ENCODE measurements at places on chromosomes 5 and 9. TPM values are rescaled to one million over a fixed set of nuclear protein-coding genes. Genes with fewer than 3 reads are reported as not detected.

Gene CNTFR
- not detected for total RNA-seq

Gene FBLL1
- not detected for total RNA-seq

Gene CRHBP
- 0.62 TPM for total RNA-seq

Gene UNC13B
- total RNA-seq: 0.25 TPM

Gene GFI1B
- total RNA-seq: 0.85 TPM

Gene PCDHGB5
- 2.5 TPM for total RNA-seq

Gene PLPP7
- 2.9 TPM for total RNA-seq

Gene ESM1
- not detected for total RNA-seq

Gene REEP2
- 0.44 TPM for total RNA-seq

Gene TXNDC8
- total RNA-seq: not detected

Gene FAM221B
- not detected for total RNA-seq

Gene NR4A3
- 20.1 TPM for total RNA-seq

Gene STKLD1
- 2.7 TPM for total RNA-seq

Gene ACTBL2
- total RNA-seq: not detected

Gene FAM200C
- total RNA-seq: 1.3 TPM

Gene AGGF1
- total RNA-seq: 25.6 TPM

Gene PDCD1LG2
- total RNA-seq: 0.67 TPM

Gene C5orf34
- 5.1 TPM for total RNA-seq

Gene EGFL7
- total RNA-seq: 0.34 TPM

Gene PRSS3
- not detected for total RNA-seq

Gene CDH10
- not detected for total RNA-seq

Gene ORM2
- total RNA-seq: not detected

Gene PRRX2
- total RNA-seq: not detected

Gene CCDC171
- total RNA-seq: 5.1 TPM

Gene FGF18
- total RNA-seq: 0.15 TPM

Gene SPACA9
- 2.4 TPM for total RNA-seq

Gene GPRIN1
- 2.1 TPM for total RNA-seq

Gene ARHGEF37
- 1.1 TPM for total RNA-seq

Gene ANKRD31
- 0.10 TPM for total RNA-seq

Gene PTGES
- total RNA-seq: not detected

Gene ADAMTS12
- not detected for total RNA-seq

Gene SLC6A3
- total RNA-seq: 0.24 TPM

Gene N4BP3
- 47.2 TPM for total RNA-seq

Gene SLC36A3
- not detected for total RNA-seq

Gene SLC22A4
- total RNA-seq: 0.27 TPM

Gene HAVCR1
- 0.22 TPM for total RNA-seq

Measured in B cell (primary cell).